ENCODE measurements at places on chromosomes 5 and 9. TPM values are rescaled to one million over a fixed set of nuclear protein-coding genes. Genes with fewer than 3 reads are reported as not detected.
A peak's percentile ranks its signal among the peaks of the same experiment; 100 is the strongest.

DNA sequence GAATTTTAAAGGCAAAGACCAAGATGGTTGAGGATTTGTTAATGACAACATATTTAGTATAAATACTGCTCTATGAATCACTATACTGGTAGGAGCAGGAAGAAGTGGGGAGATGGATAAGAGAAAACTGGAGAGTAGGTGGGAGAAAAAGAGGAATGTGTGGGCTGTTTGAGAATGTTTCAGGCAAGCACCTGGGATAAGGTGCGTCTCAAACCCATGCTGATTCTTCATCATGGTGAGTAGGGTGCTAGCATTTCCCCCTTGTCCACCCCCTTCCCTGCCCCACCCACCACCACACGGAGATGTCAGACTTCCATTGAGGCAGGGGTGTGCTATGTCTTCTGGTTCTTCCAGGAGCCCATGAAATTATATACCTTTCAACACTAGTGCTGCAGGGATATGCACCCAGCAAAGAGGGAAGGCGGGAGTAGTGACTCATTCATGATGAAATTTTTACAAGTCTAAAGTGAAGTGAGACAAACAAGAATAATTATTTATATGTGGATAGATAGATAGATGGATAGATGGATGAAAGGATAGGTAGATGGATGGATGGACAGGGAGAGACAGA lies 54.3 kb downstream of the MTX3 start:
- DNase-seq, result no peak

DNA sequence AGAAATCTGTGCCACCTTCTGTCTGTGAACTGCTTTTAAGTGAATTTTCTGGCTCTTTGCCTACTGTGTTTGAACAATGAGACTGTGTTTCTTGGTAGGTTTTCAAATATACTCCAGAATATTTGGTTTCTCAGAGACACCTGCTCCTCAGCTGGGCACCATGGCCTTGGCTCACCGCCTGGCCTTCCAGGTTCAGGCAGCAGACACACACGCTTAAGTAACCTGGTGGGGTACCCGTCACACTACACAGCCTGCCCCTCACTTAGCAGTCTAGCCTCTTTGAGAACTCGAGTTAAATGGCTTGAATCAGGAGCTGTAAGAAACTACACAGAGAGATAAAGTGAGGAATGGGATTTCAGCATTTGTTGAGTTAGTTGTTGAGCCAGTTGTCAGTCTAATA lies 530.5 kb downstream of the MTRR start:
- DNase-seq, result no peak

DNA sequence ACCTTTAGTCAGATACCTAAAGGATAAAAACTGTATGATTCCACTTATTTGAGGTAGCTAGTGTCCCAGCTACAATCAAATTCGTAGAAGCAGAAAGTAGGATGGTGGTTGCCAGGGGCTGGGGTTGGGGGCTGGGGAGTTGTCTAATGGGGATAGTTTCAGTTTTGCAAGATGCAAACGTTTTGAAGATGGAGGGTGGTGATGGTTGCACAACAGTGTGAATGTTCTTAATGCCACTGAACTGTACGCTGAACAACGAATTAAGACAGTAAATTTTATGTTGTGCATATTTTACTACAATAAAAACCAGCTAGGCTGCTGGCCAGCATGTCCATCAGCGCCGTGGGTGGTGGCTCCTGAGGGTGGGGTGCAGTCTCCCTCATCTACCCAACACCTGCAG lies 137.8 kb downstream of the GADD45G start:
- no peak for DNase-seq

DNA sequence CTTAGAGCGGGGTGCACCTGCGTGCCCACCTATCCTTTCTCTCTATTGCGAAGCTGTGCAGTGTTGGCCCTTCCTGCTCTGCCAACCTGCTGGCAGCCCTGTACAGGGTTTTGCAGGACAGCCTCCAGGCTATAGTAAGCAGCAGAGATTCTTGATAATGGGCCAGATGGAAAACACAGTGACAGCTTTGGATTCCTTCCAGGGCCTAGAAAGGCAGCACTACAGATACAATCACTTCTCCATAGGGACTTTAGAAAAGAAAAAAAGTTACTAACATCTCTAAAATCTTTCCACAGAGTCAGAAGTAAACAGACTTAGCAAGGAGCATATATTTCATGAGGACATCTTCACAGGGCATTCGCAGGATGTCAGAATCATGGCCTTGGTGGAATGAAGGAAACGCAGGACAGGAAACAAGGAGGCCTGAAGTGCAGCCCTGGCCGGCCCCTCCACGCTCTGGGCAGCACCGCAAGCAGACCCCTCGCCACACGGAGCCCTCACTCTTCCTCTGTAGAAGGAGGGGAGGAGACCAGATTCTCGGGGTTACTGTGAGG lies 172.1 kb upstream of the GAS1 start:
- DNase-seq, result peak; percentile 45

GRCh38 chr9:115849679-115850412 lies 303.7 kb upstream of the PAPPA start:
- no peak for DNase-seq

- DNase-seq, result no peak
Measured at GRCh38 chr9:104245925-104246324, 151.8 kb downstream of the SMC2 start.

- no peak for DNase-seq
Measured at GRCh38 chr9:117074342-117074662, 340.6 kb downstream of the ASTN2 start.

DNA sequence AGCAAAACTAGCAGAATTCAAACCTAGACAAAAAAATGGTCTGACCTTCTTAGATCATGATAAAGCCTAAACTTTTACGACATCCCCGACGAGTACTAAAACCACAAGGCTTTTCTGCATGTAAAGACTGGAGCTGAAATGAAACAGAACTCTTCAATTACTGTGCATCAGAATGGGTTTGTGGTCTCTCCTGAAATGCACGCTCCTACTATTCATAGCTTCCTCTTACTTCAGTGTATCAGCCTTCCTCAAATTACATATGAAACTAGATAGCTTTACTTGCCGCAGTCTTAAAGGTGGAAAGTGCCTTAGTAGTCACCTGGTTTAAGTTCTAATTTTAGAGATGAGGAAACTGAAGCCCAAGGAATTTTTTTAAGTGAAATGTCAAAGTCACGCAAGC lies 24.6 kb upstream of the MED10 start:
- DNase-seq, result peak; percentile 29

GRCh38 chr5:173180331-173180730 lies 36.0 kb downstream of the BNIP1 start:
- peak; percentile 9 for DNase-seq

DNA sequence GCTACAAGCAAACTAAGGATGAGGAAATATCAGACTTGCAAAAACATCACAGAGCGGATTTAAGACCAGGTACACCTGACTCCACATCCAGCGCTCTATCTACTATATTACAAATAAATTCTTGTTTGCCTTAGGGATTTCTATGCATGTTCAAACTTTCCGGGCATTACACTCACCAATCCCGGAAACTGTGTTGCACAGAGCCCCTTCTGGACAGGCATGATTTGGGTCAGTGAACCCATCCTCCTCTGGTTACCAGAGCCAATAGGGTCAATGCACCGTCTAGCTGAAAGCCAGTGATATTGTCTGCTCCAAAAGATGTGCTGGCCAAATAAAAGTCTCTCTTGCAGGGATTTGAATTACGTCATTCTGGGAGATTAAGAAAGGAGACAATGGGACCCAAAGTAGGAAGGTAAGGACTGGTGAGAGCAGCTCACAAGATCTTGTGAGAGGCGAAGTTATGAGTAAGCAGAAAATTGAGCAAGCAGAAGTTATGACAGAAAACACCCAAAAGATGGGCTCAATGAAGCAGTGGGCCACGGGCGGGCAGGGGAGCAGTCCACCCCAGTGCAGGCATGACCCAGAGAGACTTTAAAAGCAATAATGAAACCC lies 155.8 kb upstream of the RAI14 start:
- no peak for DNase-seq

GRCh38 chr5:97618721-97619120 lies 435.7 kb upstream of the RIOK2 start:
- peak; percentile 78 for DNase-seq

GRCh38 chr9:115213818-115214334 lies 95.9 kb upstream of the TNC start:
- DNase-seq, result peak; percentile 97

GRCh38 chr5:139646111-139646510 lies 2.0 kb upstream of the CXXC5 start:
- no peak for DNase-seq

Gene SMIM32
- 0.30 TPM for total RNA-seq

Gene PCDHB8
- total RNA-seq, result 5.3 TPM

Gene C9
- total RNA-seq, result 0.07 TPM

Gene LPAR1
- total RNA-seq, result 11.5 TPM

Gene PRR16
- total RNA-seq, result 9.1 TPM

Gene TEK
- 2.3 TPM for total RNA-seq
